Choroid plexus epithelial cell (primary cell): ENCODE measurements at places on chromosomes 2 and 18.

- DNase-seq, result peak; percentile 0
Observed at GRCh38 chr2:194252127-194252526, 1404.9 kb upstream of the SLC39A10 start.

- peak; percentile 61 for DNase-seq
Observed at GRCh38 chr2:120508567-120509041, 162.7 kb downstream of the INHBB start.

DNA sequence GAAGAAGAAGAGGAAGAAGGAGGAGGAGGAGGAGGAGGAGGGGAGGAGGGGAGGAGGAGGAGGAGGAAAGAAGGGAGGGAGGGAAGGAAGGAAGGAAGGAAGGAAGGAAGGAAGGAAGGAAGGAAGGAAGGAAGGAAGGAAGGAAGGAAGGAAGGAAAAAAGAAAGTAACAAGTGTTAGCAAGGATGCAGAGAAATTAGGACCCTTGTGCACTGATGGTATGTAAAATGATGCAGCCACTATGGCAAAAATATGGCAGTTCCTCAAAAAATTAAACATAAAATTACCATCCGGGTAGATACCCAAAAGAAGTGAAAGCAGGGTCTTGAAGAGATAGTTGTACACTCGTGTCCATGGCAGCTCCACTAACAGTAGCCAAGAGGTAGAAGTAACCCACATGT, 67.4 kb downstream of the DYM start:
- no peak for DNase-seq

GRCh38 chr2:219739066-219739465, 111.6 kb downstream of the SLC4A3 start:
- no peak for DNase-seq

DNA sequence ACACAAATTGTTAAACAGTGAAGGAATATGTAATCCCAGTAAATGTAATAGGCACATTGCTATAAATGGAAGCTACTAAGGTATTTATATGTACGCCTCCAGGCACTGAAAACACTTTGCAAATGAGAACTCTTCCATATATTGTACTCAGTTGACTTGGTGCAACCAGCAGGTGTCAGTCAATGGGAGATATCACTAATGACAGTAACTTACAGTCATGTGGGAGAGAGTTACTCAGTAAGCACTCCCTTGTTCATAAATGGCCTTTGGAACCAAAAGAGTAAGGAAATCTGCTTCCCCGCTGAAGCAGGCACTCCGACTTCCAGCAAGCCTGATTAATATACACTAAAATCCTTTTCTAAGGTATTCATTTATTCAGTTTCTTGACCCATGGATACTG, 5.9 kb downstream of the MDH1 start:
- DNase-seq, result no peak

DNA sequence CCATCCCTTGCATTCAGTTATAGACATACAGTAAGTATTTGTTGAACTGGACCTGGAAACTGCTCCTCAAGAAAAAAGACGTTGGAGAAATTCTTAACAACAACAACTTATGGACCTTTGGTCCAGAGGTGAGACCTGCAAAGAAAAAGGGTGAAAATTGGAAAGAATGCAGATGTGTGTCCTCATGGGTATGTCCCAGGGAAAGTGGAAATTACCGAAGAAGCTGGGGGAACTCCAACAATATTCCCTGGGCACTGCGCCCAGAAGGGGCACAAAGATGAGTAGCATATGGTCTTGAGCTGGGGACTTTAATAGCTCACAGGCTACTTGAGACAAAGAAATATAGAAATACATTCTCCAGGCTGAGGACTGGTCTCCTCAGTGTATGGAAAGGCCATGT, 35.5 kb upstream of the YWHAQ start:
- peak; percentile 55 for DNase-seq

DNA sequence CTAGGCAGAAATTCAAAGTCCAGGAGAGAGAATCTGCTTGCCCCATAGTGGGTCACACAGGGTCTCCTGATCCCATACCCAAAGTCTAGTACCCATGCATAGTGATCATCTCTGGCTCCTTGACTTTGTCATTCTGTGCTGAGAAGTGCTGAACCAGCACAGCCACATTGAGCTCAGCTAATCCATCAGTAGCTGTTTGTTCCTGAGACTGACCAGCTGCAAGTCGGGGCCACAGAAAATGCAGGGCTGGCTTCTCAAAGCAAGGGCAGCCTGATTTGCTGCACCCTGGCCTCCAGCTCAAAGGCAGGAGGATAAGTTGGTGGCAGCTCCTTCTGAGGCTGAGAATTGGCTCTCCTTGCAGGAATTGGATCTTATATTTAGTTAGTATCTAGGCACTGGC, 72.2 kb downstream of the LYPD1 start:
- no peak for DNase-seq

DNA sequence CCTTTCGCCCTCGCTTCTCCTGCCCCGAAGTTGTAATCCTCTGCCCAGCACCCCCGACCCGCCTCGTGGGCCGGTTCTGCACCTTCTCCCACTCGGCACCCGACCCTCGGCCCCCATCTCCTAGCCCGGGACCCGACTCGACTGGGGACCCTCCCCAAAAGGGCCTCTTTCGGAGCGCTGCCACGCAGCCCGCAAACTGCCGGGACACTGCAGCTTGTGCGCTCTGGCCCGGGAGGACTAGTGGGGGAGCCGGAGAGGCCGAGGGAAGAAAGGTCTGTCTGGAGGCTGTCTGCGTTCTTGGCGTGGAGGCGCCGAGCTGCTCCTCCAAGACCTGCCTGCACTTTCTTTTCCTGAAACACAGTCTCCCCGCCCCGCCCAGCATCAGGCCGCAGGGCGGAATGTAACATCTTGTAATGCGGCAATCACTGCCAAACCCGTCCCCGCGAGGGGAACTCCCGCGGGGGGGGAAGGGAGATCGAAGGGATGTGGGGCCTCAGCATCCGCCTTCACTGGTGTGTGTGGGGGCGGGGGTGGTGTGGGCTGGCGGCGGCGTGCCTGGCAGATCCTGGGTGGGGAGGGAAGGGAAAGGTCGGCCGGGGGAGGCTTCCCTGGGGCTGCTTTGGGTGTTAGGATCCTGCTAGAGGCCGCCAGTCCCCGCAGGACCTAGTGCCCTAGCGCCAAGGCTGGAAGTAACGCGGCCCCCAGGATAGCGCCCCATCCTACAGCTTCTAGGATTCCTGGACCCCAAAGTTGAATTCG, 7.4 kb downstream of the DLX2 start:
- DNase-seq, result peak; percentile 82

GRCh38 chr2:126878601-126879000, 20.1 kb upstream of the TEX51 start:
- no peak for DNase-seq

GRCh38 chr18:35430721-35431373, 53.7 kb upstream of the ZNF396 start:
- no peak for DNase-seq

DNA sequence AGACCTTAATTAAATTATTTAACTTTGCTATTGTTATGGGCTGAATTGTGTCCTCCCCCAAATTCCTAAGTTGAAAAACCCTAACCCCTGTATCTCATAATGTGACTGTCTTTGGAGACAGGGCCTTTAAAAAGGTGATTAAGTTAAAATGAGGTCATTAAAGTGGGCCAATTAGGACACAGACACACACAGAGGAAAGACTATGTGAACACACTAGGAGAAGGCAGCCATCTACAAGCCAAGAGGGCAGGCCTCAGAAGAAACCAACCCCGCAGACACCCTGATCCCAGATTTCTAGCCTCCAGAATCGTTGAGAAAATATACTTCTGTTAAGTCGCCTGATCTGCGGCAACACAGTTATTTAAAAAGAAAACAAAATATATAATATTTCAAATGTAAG, 6.4 kb downstream of the STK17B start:
- no peak for DNase-seq

GRCh38 chr18:54416436-54416835, 58.7 kb downstream of the C18orf54 start:
- peak; percentile 92 for DNase-seq

DNA sequence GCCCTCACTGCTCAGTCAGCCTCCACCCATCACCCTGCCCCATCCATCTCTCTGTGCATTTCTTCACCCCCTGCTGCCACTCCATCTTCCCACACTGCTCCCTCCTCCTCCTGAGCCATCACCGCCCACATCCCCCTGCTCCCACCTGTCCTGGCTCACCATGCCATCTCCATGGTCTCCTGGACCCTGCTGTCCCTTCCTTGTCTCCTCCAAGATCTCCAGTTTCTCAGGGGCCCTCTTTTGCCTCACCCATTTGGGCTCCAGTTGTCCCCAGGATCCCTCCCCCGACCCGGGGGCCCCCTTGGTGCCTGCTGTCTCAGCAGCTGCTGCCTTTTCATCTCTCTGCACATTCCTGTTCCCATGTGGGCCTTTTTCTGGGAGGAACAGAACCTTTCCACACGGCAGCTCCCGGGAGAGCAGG, 10.6 kb downstream of the SPEG start:
- no peak for DNase-seq

GRCh38 chr2:201953880-201954279, 79.8 kb upstream of the FZD7 start:
- no peak for DNase-seq

- DNase-seq, result no peak
Observed at GRCh38 chr2:113010088-113010487, 4.8 kb downstream of the IL36A start.

- peak; percentile 91 for DNase-seq
Observed at GRCh38 chr2:222919841-222920526, 59.1 kb downstream of the ACSL3 start.

DNA sequence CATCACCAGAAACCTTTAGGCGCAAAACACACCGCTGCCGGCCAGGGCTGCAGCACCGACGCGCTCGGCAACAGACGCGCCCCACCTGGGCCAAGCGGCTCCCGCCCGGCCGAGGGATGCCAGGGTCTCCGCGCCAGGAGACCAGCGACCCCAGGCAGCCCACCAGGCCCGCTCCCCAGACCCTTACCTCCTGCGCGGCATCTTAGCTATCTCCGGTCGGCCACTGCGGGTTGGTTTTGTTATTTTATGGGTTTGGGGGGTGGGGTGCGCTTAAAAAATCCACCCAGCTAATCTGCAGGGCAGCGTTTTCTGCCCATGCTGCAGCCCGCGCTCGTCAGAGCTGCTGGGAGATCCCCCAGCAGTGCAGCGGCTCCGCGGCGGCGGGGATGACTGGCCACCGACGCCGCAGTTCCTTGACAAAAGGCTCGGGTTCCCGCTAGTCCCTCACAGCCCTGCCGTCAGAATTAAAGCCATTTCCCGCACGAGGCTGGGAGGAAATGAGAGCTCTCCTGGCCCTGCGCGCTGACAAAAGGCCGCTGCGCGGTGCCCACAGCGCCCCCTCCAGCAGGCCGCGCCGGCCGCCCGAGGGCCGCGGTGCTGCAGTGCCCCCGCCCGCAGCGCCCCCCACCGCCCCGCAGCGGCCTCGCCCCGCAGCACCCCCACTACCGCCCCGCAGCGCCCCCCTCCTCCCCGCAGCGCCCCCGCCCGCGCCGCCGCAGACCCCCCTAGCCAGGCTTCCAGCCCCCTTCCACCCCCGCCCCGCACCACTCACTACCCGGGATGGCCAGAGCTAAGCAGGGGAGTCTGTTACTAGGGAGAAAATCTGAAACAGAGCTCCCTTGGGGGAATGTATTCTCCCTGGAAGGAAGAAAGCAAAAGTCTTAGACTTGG, at the start of gene ADD2:
ADD2 (minus strand) TSS at position 502 of the 891 bp plus-strand sequence. CDS start 61,792 bp downstream, outside the sequence.
- no peak for DNase-seq

GRCh38 chr2:58913082-58913726, 672.1 kb upstream of the FANCL start:
- no peak for DNase-seq

DNA sequence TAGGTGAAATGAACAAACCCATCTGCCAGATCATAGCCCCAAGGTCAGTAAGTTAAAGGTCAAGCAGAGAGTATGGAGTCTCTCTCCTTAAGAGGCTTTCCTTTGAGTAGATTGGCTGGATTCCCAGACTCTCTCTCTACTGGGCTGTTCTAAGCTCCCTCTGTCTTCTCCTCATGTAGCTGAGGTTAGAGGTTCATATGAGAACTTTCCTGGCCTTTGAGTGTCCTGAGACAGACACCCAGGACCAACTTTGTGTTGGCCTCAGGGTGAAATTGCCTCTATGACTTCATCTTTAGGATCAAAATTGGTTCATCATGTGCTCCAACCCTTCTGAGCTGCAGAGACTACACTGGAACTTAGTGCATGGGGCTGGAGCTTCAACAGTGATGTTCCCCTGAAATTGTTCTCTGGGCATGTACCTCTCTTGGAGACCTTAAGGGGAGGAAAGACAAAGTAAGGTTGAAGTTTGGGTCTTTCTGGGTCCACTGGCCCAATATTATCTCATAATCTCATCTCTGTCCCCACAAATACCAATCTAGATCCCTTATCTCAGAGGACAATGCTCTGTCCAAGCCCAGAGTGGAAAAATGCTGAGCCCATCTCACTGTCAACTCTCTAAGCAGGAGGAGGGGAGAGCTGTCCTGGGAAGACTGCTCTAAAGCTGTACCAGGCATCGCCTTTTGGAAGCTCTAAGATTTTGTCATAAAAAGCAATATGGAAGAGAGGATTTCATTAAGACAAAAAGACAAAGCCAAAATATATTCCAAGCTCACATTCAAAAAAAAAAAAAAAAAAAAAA, 177.3 kb upstream of the ARL4C start:
- DNase-seq, result peak; percentile 45

DNA sequence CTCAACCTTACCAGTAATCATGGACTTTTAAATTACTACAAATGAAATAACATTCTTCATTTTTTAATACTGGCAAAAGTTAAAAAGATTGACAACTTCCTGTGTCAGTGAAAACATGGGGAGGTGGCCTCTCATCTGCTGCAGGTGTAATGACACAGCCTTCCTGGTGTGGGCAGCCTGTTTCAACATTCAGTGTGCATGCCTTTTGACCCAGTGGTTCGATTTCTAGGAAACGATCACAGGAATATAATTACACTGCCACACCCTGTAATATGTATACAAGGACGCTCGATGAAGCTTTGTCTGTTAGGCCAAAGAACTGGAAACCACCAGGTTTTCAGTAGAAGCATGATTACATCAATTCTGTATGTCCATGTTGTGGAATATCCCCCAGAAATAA, 68.7 kb downstream of the MTHFD2 start:
- DNase-seq, result no peak

GRCh38 chr2:1990724-1991123, 246.4 kb upstream of the PXDN start:
- DNase-seq, result peak; percentile 80

DNA sequence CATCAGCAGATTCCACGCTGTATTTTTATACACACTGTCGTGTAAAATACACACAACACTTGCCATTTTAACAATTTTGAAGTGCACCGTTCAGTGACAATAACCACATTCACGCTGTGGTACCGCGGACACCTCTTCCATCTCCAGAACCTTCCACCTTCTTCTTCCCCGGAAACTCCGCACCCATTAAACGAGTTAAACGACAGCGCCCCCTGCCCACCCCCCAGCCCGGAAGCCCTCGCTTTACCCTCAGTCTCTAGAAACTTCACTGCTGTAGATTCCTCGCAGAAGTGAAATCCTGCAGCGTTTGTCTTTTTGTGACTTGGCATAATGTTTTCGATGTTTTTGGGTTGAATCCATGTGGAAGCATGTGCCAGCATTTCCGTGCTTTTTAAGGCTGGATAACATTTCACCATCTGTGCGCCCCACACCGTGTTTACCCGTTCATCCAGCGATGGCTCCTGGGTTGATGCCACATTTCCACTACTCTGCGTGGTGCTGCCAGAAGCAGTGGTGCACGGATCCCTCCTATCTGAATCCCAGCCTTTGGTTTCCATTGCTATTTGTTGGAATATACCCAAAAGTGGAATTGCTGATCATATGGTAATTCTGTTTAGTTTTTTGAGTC, 32.0 kb upstream of the TMEM18 start:
- DNase-seq, result no peak

- no peak for DNase-seq
Observed at GRCh38 chr18:3489462-3489861, 39.5 kb downstream of the TGIF1 start.
